Stimulated activated CD4-positive, alpha-beta T cell treated with anti-CD3 and anti-CD28 coated beads, Interleukin-4, amount 100 ng/mL, for 48 hours (primary cell): ENCODE measurements at places on chromosomes 11 and 22.

DNA sequence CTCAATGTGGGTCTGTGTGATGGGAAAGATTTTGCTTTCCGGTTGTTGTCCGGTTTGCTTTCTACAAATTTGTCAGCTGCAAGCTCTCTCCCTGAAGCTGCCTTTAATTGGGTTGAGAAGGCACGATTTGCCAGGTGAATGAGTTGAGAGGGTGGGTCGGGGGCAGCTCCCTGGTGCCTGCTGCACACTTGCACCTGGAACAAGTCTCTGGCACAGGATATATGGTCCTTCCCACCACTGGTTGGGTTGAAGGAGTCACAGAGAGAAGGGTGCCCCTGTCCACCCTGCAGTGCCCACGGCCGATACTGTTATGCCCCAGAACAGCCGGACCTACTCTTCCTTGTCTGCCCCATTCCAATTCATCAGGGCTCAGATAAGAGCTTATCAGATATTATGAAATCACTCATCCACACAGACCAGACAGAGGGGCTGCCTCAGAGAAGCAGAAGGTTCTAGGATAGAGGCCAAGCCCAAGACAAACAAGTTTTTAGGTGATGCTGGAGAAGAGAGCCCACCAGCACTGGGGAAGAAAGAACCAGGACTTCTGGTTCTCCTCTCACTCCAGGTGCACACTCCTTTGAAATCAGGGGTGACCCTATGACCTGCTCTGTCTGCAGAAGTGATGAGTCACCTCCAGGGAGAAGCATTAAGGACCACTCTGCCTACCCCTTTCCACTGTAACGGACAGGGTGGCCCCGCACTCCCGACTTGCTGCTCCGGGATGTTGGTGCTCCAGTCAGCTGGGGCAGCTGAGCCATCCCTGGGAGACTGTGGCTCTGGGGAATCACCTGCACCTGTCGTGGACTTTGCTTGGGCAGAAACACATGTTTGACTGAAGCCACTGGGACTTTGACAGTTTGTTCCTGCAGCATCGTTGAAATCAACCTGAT lies 45.3 kb downstream of the RTL6 start:
- no peak for DNase-seq

DNA sequence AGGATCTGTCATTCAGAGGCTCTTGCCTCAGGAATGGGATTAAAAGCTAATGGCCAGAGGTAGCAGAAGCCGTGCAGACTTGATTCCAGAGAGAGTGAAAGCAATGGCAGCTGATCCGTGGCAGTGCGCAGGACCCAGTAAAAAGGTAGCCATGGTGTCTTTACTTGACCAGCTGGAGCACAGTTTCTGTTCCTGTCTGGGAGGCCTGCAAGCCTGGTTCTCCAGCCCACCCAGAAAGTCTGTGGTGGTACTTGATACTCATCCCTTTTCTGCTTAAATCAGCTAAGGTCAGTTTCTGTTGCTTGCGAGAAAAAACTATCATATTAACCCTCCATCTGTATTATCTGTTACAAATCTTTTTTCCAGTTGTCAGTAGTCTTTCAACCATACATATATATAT lies 86.7 kb downstream of the RPS6KA4 start:
- no peak for DNase-seq

GRCh38 chr11:13772223-13773046 lies 104.0 kb downstream of the FAR1 start:
- DNase-seq = no peak

GRCh38 chr11:33867561-33867960 lies 24.3 kb downstream of the LMO2 start:
- DNase-seq = no peak

DNA sequence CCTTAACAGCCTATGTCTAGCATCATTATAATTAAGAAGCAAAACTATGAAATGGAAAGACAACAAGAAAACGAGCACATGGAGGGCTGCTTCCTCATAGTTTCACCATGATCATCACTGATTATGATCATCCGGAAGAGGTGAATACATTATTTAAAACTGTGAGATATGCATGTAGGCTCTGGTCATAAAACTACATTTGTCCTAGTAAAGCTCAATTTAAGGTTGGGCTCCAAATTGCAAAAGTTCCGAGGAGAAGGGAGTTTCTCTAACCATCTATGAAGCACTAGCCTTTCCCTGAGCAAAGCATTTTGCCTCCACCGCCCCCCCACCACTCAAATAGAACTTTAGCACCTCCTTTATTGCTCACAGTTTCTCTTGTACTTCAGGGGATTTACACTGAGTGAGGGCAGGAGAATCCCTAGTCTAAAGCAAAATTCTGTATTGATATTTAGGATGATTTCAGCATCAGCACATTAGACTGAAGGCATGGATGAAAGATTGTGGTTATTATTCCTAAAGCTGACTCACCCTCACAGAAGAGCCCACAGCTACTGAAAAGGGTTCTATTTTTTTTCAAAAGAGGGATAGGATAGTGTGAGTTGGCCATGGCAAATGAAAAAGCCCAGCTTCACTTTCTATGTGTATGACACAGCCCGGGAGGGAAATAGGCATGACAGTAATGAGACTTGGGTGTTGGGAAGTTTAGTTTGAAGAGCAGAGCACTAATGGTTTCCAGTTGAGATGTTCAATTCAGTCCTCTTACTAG lies 203.4 kb downstream of the CADM1 start:
- no peak for DNase-seq

DNA sequence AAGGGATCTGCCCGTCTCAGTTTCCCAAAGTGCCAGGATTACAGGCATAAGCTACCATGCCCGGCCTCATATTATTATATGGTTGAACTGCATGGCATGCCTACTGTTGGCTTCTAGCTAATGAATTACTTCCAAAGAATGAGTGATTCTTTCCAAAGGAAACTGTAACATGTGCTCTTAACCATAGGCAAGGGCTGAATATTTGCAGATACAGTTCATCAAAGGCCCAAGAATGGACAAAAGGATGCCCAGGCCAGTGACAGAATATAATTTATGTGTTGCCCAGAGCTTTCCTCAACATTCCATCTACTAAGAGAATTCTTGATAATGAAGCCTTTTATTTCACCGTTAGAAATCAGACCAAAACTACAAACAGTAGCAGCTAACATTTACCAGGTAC lies 27.0 kb upstream of the CCDC89 start:
- DNase-seq = no peak

DNA sequence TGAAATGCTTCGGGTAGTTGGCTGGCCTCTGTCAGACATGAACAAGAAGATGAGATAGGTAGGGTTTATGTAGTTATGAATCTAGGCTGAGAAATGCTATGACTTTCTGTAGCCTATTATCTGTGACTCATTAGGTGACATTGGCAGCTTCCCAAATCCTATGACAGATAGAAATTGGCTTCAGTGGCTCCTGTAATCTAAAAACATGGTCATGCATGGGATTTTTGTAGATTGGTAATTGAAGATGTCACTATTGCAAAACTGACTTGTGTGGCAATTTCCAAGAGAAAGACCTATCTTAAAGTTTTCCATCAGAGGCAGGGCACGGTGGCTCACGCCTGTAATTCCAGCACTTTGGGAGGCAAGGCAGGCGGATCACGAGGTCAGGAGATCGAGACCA lies 29.4 kb upstream of the GRIK4 start:
- DNase-seq = no peak

- DNase-seq = no peak
These were observed 35.0 kb upstream of the OR9G4 start for GRCh38 chr11:56783448-56784041.

DNA sequence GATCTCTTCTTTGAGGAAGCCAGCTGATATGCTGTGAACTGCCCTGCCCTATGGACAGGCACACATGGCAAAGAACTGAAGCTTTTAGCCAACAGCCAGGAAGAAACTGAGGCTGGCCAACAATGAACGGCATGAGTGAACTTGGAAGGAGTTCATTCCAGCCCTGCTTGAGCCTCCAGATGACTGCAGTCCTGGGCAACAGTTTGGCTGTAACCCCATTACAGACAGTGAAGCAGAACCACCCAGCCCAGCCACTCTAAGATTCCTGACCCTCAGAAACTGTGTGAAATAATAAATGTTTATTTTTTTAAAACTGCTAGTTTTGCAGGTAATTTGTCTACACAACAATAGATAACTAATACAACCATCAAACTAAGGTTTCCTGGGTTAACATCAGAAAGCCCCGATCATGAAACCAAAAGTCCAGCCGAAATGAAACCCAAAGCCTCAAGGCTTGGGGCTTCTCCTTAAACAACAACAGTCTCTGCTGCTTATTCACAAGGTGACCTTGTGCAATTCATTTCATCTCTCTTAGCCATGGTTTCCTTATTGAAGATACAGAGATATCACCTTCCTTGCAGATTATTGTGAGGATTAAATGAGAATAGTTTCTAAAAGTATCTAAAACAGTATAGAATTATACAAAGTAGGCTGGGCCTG lies 31.4 kb downstream of the PAK1 start:
- no peak for DNase-seq

GRCh38 chr11:98115873-98116272 lies 904.9 kb upstream of the CNTN5 start:
- no peak for DNase-seq

DNA sequence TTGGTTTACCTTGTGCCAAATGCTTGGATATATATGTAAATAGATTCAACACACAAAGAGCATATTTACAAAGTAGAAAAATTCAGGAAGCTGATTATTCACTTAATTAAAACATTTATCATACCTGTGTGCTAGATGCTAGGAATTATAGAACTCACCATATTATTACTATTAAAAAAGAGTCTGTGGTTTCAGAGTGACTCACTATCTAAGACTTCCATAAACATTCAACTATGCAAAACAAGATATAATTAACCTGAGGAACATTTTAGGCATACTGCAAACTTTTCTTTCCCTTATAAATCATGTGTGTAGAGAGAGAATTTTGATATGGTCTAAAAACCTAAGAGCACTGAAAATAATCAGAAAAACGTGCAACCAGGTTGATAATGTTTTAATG lies 27.3 kb downstream of the CTSC start:
- no peak for DNase-seq

DNA sequence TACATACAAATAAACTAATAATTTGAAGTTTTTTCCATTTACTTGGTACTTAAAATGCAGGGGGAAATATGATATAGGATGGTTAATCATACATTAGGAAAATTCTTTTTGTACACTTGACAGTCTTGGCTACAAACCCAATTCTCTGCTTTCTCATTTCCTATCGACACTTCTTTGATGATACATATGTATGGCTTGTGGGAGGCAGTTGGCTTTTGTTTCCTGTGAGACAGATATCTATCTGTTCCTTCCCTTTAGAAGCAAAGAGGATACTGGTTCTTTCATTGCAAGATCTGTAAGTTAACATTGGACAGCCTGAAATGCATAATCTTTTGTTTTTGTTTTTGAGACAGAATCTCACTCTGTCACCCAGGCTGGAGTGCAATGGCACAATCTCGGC lies 47.9 kb upstream of the ADORA2A start:
- no peak for DNase-seq

DNA sequence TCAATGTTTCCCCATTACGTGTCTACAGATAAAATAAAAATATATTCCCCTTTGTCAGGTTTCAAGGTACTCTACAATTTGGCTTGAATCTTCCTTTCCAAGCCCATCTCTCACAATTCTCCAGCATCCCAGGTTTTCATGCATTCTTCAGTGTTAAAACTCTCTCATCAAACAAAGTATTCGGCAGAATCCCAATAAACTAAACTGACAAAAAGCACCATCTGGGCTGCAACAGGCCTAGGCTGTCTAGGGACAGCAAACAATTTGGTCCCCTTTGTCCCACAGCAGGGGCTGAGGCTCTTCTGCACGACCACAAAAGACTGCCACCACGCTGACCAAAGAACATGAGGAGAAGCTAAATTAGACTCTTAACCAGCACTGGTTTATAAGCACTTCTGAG lies 159.4 kb downstream of the CADM1 start:
- no peak for DNase-seq

DNA sequence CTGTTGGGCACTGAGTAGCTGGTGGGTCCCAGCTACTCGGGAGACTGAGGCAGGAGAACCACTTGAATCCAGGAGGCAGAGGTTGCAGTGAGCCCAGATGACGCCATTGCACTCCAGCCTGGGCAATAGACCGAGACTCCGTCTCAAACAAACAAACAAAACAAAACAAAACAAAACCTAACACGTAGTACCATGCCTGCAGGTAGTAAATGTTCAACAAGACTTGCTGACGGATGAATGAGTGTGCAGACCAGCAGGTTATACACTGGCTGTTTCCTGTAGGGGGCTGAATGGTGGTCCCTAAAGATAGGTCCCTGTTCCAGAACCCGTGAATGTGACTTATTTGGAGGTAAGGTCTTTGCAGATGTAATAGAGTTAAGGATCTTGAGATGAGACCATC lies 12.8 kb upstream of the MRGPRD start:
- no peak for DNase-seq

GRCh38 chr11:49405743-49406142 lies 197.3 kb upstream of the FOLH1 start:
- no peak for DNase-seq

DNA sequence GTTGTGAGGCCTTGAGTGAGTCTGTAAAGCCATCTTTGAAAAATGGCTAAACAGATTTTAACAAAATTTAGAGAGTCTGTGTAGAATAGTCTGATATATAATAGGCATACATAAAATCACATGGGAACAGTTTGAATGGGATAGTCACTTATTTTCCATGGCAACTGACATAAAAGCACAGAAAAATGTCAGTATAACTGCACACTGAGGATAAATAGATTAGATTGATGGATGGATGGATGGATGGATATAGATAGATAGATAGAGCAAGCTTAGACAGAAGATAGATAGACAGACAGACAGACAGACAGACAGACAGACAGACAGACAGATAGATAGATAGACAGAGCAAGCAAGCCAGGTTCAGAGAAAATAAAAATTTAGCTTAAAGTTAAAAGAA lies 660.2 kb upstream of the API5 start:
- no peak for DNase-seq

DNA sequence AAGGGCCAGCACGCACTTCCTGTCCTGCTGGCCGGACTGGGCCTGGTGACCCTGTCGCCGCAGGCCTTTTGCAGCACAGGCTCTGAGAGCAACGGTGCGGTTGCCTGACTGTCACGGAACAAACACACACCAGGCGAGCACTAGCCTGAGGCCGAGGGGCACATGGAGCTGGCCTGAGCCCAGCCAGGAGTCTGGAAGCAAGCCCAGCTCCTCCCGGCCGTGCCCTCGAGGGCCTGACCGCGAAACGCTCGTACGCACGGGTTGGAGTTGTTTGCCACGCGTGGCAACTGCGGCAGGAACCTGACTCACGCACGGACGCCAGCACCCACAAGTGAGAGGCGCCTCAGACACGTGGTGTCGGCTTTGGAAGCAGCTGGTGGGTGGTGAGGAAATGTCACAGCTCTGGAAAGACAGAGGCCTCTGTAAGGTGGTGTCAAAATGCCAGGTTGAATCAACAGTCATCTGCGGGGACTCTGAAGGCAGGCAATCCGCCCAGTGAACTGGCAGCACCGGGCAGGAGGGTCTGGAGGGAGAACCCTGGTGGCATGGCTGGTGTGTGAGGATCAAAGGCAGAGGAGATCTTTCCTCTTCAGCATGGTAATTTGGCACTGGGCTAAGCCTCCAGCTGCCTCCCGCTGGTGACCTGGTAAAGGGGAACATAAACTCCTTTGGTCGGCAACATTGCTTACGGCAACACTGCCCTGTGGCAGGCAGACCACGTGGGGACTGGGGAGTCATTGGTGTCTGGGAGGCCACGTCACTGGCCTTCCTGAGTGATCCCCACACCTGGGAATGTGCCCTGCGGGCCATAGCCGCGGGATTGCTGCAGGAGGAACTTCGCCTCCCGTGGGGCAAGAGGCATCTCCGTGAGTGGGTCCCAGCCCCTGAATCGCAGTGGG lies 15.3 kb upstream of the IL17REL start:
- no peak for DNase-seq
